ENCODE measurements at places on chromosomes 2 and 18. TPM values are rescaled to one million over a fixed set of nuclear protein-coding genes. Genes with fewer than 3 reads are reported as not detected.

DNA sequence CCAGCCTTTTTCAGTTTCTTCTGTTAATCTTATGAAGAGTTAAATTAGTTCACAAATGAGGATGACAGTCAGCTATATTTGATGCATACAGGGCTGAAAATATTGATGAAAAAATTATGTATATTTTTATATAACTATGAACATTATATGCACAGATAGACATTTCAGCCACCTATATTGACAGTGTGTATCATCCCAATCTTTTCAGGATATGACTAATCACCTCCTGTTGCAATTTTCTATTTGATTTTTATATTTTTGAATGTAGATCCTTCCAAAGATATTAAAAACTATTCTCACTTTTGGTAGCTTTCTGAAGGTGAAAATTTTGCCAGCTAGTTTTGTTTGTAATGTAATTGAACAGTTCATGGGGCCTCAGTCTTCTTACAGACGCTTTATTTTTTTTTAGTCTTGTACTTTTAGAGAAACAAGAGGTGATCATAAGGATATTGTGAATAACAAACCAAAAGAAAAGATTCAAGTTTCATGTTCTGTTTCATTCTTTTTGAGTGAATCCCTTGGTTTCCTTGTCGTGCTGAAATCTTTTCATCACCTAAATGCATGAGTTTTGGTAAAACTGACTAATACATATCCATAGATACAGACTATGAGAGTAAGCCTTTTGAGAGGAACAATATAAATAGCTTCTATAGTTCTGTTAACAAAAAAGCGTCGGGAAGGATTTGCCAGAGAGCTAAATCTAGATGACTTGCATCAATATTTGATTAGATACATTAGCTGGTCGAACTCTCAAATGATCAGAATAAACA is 123.1 kb downstream of the ARHGAP15 start:
- DNase-seq, result no peak

RASGRP3 gene
- 7.4 TPM for total RNA-seq

DNA sequence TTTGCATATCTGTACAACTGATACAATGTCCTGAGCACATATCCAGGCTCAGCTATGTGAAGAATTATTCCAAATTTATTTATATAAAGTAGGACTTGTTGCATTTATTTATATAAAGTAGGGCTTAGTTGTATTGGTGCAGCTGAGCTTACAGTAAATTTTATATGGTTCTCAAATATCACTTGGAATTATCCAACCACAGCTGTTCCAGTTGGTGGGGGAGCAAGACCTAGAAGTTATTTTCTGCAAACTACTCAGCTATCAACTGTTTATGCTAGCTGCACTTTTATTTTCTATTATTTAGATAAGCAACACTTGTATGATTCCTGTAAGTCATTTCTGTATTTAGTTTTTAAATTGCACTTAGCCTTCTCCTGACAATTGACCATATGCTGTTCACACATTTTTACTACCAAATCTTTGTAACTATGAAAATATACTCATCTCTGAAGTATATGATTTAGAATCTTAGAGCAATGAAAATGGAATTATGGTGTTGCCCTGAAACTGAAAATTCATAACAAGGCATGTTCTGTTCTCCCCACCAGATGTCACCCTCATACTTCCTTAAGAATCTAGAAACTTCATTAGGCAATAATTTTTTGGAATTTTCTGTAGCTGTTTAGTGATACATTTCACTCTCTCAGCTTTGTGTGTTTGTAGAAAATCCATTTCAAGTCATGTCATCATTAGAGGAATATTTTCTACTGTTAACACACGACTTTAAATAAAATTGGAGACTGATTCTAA is 157.0 kb upstream of the CBLN2 start:
- DNase-seq, result no peak

LYPD1 gene
- 14.6 TPM for total RNA-seq

DNA sequence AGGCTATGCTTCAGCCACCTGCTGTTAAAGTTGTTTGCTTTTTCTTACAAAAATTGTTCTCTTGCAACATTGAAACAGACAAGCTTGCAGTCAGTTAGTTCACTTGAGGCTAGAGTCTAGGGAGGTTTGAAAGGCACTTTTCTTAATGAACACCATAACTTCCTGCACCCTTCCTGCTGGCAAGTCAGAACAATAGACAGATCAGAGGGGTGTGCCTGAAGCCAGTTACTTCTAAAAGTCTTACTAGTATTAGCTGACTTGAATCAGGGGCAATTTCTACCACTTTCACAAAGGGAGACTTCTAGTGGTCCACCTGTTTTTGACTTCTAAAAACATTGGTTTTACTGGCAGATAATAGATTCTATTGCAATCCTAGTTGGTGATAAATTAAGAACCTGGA is 367.4 kb upstream of the CDH20 start:
- no peak for DNase-seq

DNA sequence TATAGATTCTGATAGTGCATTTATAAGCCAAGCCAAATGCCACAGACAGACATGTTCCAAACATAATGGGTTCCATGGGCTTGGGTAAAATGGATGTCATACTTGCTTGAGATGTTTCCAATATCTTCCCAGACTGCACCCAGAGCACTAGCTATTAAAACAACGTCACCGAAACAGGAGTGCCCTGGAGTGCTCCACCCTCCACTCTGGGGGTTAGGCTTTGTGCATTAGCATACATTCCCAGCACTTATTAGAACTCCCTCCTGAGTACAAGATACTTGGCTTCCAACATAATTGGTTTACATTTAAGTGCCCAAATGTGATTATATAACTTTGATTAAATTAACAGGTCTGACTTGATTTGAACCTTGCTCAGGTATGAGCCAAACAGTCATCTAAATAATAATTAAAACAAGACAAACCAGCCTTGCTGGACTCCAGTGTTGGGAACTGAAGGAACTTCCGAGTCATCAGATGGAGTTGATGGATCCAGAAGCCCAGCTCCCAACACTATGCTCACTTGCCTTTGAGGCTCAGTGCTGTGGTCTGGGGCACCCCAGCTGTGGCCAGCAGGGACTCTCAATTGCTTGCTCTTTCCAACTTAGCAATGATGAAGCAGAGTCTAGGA is 60.5 kb upstream of the LGALSL start:
- DNase-seq, result no peak

KCTD1 gene
- total RNA-seq, result 21.4 TPM

- DNase-seq, result no peak
Measured at GRCh38 chr18:61064911-61065310, 268.3 kb upstream of the CDH20 start.

GRCh38 chr18:32668956-32669355 is 103.9 kb downstream of the KLHL14 start:
- no peak for DNase-seq

GRCh38 chr2:119430023-119430498 is 1.6 kb upstream of the TMEM37 start:
- no peak for DNase-seq

DNA sequence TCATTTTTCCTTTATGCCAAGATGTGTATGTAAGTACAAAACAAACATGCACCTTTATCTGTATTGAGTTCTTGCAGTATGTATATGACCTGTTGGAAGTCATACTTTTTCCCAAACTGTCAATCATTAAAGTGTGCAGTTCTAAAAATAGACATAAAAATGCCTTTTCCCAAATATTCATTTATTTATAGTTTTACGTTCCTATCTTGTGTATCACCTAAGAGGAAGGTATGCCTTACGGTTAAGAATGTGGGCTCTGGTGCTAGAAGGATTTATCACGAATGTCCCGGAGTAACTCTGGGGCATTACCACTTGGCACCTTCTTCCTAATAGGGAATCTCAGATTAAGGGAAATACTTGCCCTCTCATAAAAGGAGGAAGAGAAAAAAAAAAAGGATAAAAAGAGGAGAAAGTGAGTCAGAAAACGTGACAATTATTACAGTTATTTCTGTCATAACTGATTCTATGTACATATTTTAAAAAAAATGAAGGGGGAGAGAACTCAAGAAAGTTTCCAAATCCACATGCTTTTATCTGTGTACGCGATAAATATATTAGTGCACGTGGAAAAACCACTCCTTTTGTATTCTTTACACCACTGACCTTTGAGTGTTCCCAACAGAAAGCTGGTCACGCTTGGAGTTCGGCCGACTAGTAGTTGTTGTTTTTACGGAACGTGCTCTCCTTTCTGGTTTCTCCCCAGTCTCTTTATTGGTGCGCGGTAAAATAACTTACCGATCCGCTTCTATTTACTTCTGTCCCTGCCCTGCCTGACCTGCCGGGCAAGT is 721 bp downstream of the MCEE start:
- DNase-seq, result no peak

DNA sequence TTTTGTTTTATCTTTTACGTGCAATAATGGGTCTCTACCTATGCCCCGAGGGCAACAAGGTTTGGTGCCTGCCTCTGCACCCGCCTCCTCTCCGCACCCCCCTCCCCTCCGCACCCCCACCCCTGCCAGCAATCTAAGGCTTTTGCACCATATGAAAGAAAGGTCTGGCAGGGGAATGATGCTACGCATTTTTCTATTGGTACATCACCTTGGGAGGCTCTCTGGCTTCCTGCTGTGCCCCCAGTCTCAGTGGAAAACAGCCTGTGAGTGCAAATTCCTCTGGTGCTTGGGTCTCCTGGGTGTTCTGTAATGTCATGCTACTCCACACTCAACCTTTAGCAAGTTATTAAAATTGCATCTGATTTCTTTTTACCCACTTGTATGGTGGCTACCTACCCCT is 161.3 kb upstream of the SMAD7 start:
- no peak for DNase-seq

- peak; percentile 85 for DNase-seq
Measured at GRCh38 chr2:101961338-101962191, 30.2 kb upstream of the IL1R2 start.

DNA sequence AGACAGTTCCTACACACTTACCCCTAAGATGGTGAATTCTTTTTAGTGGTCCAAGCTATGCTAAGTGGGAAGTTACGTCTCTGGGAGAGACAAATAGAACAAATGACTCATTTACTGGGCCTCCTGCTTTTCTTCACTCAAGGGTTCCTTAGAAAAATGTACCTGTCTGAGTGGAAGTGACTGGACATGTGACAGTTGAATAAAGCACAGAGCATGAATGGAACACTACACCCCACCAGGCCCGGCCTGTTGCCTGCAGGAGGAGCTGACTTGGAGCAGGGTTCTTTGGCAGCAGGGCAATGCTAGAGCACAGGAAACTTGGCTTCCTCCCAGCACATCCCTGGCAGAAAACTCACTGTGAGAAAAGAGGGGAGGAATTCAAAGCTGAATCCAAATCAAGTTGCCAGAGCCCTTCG is 451.0 kb upstream of the SETBP1 start:
- peak; percentile 65 for DNase-seq

DNA sequence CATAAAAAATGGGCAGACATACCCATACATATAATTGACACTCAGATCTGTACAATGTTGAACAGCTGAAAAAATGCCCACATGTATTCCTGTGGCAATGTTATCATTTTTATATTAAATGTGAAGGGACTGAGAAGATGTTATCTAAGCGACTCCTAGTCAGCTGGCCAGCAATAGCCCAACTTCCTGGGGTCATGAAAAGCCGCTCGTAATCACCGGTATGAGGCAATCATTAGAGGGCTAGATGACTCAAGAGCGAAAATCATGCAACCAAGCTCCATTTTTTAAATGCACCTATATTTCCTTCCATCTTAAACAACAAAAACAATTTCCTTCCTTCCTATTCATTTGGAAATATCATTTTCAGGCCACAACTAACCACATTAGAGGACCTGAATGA is 274.6 kb upstream of the CCDC68 start:
- no peak for DNase-seq

LINC00305 gene
- not detected for total RNA-seq

C2orf72 gene
- 34.2 TPM for total RNA-seq

- peak; percentile 12 for DNase-seq
Measured at GRCh38 chr2:219082332-219082958, 21.7 kb upstream of the IHH start.

DNA sequence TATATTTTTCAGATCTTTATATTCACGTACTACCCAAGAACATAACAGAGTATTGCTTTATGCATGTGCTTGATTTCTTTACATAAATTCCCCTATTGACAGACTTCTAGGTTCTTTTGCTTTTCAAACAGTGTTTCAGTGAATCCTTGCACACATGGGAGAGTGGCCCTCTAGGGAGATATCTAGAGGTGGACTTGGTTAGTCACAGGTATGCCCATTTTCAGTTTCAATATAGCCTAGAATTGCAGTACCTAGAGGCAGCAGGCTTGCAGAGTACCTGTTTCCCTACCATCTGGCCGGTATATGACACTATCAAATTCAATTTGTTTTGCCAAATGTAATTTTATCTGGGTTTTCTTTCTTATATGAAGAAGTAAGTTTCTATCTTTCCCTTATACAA is 36.8 kb downstream of the EML6 start:
- DNase-seq, result no peak

GAD1 gene
- not detected for total RNA-seq

DNA sequence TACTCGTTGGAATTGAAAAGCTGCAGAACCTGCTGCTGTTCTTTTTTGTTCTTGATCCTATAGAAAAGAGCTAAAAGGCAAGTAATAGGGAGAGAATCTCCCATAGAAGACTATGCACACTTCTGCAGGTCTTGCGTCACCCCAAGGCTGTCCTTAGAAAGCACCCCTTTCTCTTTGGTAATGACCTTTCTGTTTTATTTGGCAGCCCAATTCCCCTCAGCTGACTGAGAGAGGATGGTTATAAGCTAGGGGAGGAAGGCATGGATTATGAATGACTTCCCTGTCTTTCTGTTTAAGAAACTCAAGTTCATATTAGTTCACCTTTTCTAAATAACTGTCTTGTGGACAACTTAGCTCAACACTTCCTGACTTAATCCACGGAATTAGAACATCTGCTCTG is 122.9 kb downstream of the TXNL1 start:
- DNase-seq, result no peak

- no peak for DNase-seq
Measured at GRCh38 chr2:130998561-130998960, 94.7 kb downstream of the FAM168B start.

PLCL1 gene
- total RNA-seq, result 4.4 TPM

UBR3 gene
- total RNA-seq, result 39.0 TPM

RPRM gene
- not detected for total RNA-seq

DNA sequence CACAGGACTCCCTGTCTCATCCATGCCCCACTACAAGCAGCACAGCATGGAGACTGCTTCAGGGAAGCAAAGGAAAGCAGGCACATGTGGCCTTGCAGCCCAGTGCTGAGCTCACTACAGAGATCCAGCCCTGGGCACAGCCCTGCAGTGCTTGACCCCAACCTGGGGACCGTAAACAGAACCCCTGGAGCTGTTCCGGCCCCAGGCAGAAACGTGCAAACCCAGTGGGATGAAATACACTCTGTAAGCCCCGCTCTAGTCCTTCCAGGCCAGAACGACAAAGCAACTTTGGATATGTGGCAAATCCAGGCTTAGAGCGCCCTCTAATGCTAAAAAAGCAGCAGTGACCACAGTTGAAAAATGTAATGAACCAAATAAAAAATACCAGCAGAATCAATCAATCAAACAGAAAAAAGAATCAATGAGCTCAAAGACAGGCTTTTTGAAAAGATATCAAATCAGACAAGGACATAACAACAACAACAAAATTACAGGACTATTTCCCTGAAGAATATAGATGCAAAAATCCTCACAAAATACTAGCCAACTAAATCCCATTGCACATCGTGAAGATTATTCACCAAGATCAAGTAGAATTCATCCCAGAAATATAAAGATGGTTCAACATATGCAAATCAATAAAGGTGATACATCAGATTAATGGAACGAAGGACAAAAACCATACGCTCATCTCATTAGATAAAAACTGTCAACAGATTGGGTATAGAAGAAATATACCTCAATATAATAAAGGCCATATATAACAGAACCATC is 45.6 kb downstream of the ZNF519 start:
- no peak for DNase-seq

Data from mucosa of gallbladder (tissue), 1 donor.